ENCODE measurements at places on chromosomes 2 and 18. TPM values are rescaled to one million over a fixed set of nuclear protein-coding genes. Genes with fewer than 3 reads are reported as not detected.
A peak's percentile ranks its signal among the peaks of the same experiment; 100 is the strongest.

DNA sequence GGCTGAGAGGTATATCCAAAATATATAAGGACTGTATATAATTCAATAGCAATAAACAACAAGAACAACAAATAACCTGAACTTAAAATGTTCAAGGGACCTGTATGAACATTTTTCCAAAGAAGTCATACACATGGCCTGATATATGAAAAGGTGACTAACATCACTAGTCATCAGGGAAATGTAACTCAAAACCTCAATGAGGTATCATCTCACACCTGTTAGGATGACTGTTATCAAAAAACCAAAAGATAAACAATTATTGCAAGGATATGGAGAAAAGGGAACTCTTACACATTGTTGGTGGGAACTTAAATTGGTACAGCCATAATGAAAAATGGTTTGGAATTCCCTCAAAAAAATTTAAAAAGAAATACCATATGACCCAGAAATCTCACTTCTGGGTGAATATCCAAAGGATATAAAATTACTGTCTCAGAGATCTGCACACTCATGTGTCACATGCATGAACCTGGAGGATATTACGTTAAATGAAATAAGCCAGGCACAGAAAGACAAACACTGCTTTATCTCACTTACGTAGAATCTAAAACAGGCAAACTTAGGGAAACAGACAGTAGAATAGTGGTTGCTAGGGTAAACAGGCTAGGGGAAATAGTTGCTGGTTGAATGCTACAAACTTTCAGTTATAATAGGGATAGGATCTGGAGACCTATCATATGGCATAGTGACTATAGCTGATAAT is 334.5 kb upstream of the MMADHC start:
- H3K4me1 ChIP-seq, result no peaks in the 10 kb centered on the region
- H3K27me3 ChIP-seq, result no peaks in the 10 kb centered on the region

GRCh38 chr2:142495141-142495540 is 364.3 kb upstream of the LRP1B start:
- no peaks in the 10 kb centered on the region for H3K27me3 ChIP-seq
- no peak overlapping the region for H3K4me3 ChIP-seq
- H3K4me1 ChIP-seq, result no peaks in the 10 kb centered on the region
- H3K27ac ChIP-seq, result no peak overlapping the region

- H3K36me3 ChIP-seq, result no peaks in the 10 kb centered on the region
- H3K4me3 ChIP-seq, result no peak overlapping the region
- no peak for DNase-seq
- H3K27ac ChIP-seq, result no peak overlapping the region
These were observed 152.1 kb downstream of the LPIN1 start for GRCh38 chr2:11898576-11898975.

GRCh38 chr2:88054782-88055370 is 707 bp downstream of the KRCC1 start:
- DNase-seq, result peak; percentile 79
- no peaks in the 10 kb centered on the region for H3K27me3 ChIP-seq
- no peaks in the 10 kb centered on the region for H3K36me3 ChIP-seq
- H3K4me1 ChIP-seq, result peaks cover 40% of the 10 kb centered on the region
- H3K27ac ChIP-seq, result peak overlapping the region; percentile 96

- H3K27ac ChIP-seq, result no peak overlapping the region
- H3K27me3 ChIP-seq, result peaks cover 9% of the 10 kb centered on the region
- no peaks in the 10 kb centered on the region for H3K36me3 ChIP-seq
- peak overlapping the region; percentile 81 for H3K4me3 ChIP-seq
- DNase-seq, result peak; percentile 90
These were observed 884 bp downstream of the HES6 start for GRCh38 chr2:238238766-238239542.

DNA sequence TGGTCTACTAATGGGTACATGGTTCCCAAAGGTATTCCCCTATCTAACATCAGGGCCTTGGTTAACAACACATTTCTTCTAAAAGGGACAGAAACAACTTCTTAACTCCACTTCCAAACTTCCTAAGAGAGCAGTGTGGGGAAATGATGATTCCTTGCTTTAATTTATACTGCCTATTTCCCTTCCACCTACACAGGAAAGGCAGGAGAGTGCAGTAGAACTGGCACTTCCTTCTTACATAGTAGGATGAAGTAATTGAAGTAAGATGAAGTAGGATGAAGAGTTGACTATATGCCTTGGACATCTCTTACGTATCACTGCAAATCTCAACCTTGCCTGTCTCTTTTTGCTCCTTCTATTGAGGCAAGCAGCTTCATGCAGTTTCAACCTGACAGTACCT is 54.7 kb downstream of the CD28 start:
- H3K27ac ChIP-seq, result no peak overlapping the region
- no peak for DNase-seq
- H3K27me3 ChIP-seq, result no peaks in the 10 kb centered on the region
- no peak overlapping the region for H3K4me3 ChIP-seq
- no peaks in the 10 kb centered on the region for H3K36me3 ChIP-seq

- H3K27me3 ChIP-seq, result no peaks in the 10 kb centered on the region
- H3K27ac ChIP-seq, result no peak overlapping the region
- no peak for DNase-seq
- no peaks in the 10 kb centered on the region for H3K4me1 ChIP-seq
These were observed 472.0 kb upstream of the ETAA1 start for GRCh38 chr2:66925128-66925527.

Gene RAD51AP2
- not detected for total RNA-seq

Gene ATG4B
- total RNA-seq, result 102 TPM

Gene REG3G
- total RNA-seq, result 1.0 TPM

Gene CRYBA2
- not detected for total RNA-seq

Gene UPP2
- total RNA-seq, result not detected
